GM23338 (cell line): ENCODE measurements at places on chromosomes 6 and 20. TPM values are rescaled to one million over a fixed set of nuclear protein-coding genes. Genes with fewer than 3 reads are reported as not detected.

DNA sequence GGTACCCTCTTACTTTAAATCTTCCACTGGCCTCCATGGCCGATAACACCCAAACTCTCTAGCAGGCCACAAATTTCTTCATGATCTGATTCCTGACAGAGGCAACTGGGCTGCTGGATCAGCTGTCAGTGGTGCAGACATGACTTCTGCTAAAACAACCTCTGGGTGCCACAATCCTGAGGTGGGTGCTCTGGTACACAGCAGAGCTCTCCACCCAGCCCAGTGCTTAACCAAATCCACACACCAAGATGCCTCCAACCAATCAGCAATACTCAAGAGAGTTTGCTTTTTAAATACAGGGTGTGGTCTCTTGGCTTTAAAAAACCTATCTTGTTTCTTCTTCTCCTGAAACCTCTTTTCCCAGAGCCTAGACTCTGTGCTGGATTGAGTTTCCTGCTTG, 126.6 kb upstream of the SPACA1 start:
- DNase-seq = no peak

DNA sequence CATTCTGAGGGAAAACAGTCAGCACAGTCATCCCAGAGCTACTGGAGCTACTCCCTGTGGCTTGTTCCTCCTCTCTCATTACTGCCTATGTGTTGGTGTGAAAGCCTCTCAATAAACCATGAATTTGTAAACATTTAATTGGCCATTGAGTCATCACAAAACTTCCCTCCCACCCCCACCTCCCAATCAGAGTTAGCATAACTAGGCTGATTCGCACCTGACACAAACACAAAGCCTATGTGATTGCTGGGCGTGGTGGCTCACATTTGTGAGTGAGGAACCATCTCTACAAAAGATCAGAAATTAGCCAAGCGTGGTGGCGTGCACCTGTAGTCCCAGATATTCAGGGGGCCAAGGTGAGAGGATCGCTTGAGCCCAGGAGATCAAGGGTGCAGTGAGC, 17.1 kb upstream of the SNTA1 start:
- DNase-seq = no peak

- no peak for DNase-seq
Measured at GRCh38 chr6:11226005-11226404, 6.5 kb downstream of the NEDD9 start.

DNA sequence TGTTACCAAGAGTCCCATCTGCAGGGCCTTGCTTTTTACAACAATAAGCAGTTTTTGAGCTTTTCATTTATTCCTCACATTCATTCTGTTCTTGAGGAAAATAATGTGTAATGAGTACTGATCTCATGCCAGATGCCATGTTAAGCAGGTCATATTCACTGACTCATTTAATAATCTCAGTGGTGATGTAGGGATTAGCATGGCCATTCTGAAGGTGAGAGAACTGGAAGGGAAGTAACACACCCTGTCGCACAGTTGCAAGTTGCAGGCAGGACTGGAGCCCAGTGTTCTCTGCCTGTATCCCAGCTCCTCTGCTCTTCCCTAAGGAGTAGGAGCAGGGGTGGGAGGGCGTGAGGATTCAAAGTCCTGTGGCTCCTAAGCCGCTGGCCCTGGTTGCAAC, 5.6 kb downstream of the PCIF1 start:
- no peak for DNase-seq

DNA sequence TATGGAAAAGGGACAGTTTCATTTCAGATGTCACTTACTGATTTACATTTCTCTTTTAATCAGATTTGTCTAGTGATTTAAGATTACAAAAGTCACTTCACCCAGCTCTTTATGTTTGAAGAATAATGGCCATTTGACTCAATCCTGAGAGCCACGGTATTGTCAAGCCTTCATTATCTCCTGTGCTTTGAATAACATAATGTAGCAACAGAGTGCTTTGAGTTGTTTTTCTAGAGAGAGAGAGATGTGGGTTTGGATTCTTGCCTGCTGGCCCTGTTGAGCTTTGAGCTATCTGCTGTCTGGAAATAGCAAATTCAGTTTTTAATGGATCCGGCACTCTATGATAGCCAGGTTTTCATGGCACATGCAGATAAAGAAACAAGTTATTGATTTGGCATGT, 478.4 kb upstream of the SOX4 start:
- DNase-seq = no peak

- DNase-seq = no peak
Measured at GRCh38 chr6:57193177-57193576, 21.1 kb downstream of the BAG2 start.

- peak; percentile 57 for DNase-seq
Measured at GRCh38 chr6:21587961-21588480, 5.5 kb upstream of the SOX4 start.

DNA sequence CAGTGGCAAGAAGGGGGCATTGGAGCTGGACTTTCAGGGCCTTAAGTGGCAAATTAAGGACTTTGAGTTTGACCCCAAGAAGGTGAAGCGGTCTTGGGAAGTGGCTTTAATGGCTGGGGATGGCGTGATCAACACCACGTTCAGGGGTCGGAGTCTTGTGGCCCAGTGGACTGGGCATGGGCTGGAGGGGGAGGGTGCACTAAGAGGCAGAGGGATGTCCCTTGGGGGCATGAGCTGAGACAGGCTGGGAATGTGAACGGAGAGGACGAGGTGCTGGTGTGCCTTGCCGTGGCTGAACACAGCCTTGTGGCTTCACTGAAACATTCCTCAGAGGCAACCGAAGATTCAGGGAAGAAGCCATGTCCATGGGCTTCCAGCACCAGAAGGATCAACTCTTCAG, 227.0 kb downstream of the SYNDIG1 start:
- no peak for DNase-seq

DNA sequence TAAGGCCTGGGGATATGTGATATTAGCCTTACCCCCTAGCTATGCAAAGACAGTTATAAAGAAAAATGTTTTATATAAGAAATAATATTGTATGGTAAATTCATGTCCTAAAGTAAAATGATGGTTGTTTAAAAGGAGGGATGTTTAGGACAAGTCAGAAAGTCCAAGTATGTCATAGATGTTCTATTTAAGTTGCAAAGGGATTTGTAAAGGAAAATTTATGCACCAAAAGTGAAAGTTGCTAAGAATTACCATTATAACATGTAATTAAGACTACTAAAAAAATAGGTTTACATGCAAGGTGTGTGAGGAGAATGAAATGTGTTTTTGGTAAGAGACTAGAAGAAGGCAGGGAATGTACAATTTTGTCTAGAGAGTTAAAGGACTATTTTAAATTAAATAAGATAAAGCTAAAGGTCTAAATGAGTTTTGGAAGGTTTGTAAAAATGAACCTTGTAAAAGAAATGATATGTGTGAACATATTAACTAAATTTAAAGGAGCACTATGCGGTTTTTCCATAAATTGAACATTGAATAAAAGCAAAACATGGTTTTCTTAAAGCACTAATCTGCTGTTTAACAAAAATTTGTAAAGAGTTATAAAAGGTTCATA, 22.7 kb upstream of the GOPC start:
- peak; percentile 74 for DNase-seq

DNA sequence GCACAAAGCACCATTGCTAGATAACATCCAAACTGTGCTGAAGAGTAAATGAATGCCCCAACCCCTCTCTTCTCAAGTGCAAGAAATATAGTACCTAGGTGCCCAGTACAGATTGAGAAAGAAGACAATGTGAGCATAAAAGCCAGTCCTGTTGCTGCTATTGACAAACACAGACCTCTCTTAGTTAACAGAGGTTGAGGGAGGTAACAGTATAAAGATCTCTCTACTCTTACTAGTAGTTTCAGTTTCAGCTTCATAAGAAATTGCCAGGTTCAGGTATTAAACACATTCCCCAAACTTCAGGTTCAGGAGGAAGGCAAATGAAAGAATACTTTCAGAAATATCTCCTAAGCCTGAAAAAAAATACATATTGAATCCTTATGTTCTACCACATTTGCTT, 31.4 kb downstream of the TBC1D32 start:
- DNase-seq = no peak

GRCh38 chr6:167293088-167293589, 2.0 kb downstream of the UNC93A start:
- DNase-seq = no peak

- no peak for DNase-seq
Measured at GRCh38 chr6:13354331-13355042, 26.1 kb upstream of the TBC1D7 start.

DNA sequence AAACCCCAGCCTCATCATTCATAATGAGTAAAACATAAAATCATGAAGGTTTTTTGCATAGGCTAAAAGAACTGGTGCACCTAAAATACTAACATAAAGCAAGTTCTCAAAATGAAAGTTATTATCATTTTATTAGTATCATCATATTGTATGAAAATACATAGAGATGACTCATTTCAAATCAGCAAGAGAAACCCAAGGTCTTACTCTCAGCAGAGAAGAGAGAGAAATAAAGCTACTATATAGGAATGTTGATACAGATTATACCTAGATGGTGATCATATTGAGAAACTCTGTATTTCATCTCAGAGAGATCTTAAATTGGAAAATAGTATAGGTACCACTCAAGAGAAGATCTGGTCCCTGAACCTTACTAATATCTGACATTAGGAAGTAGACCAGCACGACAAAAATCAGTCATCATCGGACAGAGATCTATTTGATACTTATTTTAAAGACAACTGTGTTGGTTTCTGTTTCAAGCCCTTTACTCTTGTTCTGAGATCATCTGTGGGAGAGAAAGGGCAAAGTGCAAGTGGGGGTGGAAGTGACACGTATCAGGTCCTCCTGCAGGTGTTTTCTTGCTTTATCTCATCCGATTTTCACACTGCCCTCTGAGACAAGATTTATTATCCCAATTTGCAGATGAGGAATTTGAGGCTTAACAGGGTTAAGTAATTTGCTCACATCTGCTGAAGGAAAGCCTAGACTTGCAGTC, 532.3 kb downstream of the MAFB start:
- no peak for DNase-seq

DNA sequence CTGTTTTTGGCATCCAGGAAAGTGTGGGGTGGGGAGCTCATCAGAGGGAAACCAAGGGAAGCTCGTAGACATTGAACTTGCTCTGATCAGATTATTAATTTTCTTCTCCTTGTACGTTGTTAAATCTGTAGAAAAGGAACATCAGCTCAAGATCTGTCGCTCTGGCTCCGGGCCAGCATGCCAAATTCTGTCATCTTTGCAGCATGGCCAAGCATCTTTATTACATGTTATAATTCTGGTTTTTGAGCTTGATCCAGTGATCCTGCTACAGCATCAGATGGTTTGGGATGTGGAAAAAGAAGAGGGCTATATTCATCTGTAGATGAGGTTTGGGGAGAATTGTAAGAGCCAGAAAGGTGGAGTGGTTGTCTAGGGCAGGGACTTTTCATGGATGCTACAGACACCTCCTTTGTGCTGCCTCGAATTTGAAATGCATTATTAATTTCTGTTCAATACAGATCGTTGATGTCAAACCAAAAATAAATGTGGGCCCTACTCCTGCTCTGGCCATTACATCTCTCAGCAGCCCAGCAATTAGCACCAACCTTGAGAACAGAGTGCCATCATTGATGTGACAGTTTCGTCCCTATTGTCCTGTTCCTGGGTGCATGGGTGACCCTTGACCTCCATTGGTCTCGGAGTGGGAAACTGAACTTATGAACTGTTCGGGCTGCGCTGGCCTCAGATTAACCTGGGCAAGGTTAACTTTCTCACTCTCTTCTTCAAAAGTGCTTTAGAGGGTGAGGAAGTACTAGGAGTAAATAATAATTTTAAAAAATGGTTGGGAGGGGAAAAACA, 250.8 kb downstream of the SOX4 start:
- DNase-seq = no peak

DNA sequence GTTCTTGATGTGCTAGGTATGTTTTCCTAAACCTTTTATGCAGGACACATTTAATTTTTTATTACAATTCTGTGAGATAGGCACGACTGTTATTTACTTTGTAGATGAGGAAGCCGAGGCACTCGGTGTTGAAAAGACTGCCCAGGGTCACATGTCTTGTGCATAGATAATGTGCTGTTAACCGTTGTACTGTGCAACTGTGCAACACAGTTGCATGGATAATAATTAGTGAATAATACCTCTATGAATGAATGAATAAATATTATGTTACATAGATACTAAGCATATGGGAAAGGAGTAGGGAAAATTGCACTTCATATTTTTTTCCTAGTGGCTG, 60.3 kb upstream of the DEK start:
- DNase-seq = no peak

DNA sequence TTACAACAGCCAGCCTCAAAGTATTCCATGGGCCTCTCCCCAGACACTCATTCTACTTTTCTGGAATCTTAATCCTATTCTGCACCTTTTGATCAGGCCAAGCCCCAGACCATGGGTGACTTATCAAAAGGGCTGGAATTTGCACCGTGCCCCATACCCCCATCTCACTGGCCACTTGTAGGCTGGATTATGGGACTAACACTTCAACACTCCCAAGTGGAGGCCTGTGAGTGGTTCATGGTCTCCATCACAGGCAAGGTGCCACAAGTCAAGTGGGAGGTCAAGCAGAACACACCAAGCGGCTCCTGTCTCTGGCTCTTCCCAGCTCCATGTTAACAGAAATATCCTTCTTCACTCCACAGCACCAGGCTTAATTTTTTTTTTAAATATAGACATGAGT, 212.3 kb upstream of the HEY2 start:
- no peak for DNase-seq

- peak; percentile 88 for DNase-seq
Measured at GRCh38 chr6:168132531-168133167, 53.6 kb upstream of the FRMD1 start.

DNA sequence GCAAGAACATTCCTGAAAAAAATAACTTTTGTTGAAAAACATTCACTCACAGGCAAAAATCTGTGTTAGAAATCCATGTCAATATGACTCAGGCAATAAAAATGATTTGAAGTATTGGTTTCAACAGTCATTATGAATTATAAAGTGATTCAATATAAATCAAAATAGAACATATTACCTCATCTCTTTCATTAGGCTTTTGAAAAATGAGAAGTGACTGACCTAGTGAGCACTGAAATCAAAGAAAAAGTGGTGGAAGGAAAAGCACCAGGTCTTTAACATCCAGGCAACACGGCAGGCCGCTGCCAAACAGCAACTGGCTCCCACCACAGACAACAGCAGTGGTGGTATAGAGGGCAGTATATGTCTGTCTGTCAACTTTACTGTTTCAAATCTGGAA, 68.9 kb downstream of the MAN1A1 start:
- no peak for DNase-seq

DNA sequence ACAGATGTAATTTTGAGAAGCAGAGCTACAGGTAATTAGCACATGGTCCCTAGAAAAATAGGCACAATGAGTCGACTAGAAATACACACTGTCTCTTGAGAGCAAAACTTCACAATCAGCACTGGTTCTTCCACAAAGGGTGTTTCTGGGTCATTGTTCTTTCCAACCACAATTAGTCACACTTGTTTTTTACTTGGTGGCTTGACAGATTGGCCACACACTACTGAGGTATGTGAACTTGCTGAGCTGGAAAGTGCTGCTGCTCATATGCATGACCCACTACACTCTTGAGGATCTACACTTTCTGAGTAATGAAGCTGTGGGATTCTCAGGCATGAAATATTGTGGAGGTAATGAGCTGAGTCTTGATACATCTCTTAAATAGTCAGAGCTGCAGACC, 347.7 kb downstream of the BCKDHB start:
- no peak for DNase-seq

Gene HLA-DMA
- polyA plus RNA-seq = 6.2 and 8.1 TPM in 2 replicates

Gene BPIFB4
- not detected in 2 replicates for polyA plus RNA-seq

Gene LGSN
- 0.15 TPM in 1 of 2 replicates, not detected in the other for polyA plus RNA-seq

Gene PHACTR3
- polyA plus RNA-seq = 0.61 and 0.96 TPM in 2 replicates

Gene EFCAB8
- not detected in 2 replicates for polyA plus RNA-seq

Gene SPATS1
- polyA plus RNA-seq = not detected in 2 replicates

Gene PTCHD4
- 0.19 and 0.78 TPM in 2 replicates for polyA plus RNA-seq

Gene CCDC170
- polyA plus RNA-seq = 0.03 and 0.18 TPM in 2 replicates

Gene MLN
- not detected in 2 replicates for polyA plus RNA-seq
